ENCODE measurements at places on chromosomes 12 and 14. TPM values are rescaled to one million over a fixed set of nuclear protein-coding genes. Genes with fewer than 3 reads are reported as not detected.

- peak; percentile 50 for DNase-seq
Observed at GRCh38 chr14:33435911-33436689, 497.4 kb downstream of the NPAS3 start.

- peak; percentile 60 for DNase-seq
Observed at GRCh38 chr14:23562822-23563472, 4.6 kb downstream of the AP1G2 start.

DNA sequence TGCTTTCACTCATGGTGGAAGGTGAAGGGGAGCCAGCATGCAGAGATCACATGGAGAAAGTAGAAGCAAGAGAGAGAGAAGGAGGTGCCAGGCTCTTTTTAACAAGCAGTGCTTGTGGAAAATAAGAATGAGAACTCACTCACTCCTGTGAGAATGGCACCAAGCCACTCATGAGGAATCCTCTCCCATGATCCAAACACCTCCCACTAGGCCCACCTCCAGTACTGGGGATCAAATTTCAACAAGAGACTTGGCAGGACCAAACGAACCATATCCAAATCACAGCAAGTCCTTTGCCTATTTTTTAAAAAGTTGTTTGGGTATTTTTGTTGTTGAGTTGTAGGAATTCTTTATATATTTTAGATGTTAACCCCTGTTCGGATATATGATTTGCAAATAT, 245.9 kb upstream of the ARID2 start:
- peak; percentile 83 for DNase-seq

GRCh38 chr12:116442946-116443345, 116.2 kb upstream of the MAP1LC3B2 start:
- DNase-seq, result peak; percentile 14

The CD27 gene
- total RNA-seq, result not detected

The GLIPR1L1 gene
- total RNA-seq, result not detected
